ENCODE measurements at places on chromosomes 13 and 19.

DNA sequence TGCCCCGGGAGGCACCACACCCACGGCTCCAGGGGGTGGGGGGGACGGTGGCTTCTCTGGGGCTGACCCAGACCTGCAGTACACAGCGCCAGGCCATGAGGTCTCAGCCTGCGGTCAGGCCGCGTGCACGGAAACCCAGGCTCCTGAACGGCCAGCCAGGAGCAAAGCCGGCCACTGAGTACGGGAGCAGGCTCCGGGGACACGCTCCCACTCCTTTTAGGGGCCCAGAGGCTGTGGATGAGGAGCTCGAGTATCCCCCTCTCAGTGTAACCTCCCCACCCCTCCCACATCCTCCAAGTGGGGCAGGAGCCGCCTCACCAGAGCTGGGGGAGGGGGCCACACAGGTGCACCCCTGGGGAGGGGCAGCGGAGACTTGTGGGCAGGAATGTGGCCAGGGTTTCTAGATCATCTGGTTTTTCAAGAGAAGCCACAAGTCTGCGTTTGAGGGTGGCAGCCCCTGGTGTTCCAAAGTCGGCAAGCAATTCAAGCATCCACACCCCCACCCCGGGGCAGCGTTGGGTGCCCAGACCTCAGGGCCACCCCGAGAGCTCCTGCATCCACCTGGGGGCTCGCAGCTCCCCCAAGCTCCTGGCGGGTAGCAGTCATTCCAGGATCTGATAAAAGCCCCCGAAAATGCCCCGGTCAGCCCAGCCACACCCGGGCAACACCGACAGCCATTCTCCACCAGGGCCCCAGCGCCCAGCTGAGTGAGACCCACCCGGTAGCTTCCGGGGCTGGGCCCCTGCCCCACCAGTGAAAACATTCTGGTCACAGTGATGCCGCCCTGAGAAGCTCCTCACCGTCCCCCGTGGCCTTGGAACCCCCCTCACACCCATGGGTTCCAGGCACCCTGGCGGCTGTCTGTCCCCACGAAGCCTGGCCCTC is 6.1 kb downstream of the SBNO2 start:
- no peak for DNase-seq

- DNase-seq, result no peak
These were observed 245.6 kb downstream of the DACH1 start for GRCh38 chr13:71621174-71622124.

GRCh38 chr19:892243-892893 is 619 bp downstream of the MED16 start:
- no peak for DNase-seq

DNA sequence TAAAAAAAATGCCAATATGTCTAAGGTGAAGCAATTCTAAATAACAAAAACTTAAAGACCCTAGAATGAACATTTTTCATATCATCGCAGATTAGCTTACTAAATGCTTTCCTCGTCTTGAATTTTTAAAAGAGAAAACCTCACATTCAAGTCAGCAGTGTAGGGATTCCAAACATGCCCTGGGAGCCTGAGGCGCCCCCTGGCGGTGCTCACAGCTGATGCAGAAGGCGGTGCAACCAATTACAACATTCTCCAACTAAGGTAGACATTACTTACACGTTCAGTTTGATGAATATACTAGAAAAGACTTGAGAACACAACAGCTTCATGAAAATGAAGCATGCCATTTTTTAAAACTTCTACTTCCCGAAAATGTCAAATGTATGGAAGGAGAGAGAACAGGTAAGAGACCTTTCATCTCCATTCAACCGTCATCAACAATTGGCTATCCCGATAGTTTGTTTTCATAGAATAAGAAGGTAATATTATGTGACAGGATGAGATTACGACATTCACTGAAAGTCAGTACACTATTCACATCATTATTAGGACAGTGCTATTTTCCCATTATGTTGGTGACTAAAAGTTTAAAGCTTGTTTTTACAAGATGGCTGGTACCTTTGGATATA is 304.4 kb downstream of the DCLK1 start:
- no peak for DNase-seq
